ENCODE measurements at places on chromosomes 3 and 15.

DNA sequence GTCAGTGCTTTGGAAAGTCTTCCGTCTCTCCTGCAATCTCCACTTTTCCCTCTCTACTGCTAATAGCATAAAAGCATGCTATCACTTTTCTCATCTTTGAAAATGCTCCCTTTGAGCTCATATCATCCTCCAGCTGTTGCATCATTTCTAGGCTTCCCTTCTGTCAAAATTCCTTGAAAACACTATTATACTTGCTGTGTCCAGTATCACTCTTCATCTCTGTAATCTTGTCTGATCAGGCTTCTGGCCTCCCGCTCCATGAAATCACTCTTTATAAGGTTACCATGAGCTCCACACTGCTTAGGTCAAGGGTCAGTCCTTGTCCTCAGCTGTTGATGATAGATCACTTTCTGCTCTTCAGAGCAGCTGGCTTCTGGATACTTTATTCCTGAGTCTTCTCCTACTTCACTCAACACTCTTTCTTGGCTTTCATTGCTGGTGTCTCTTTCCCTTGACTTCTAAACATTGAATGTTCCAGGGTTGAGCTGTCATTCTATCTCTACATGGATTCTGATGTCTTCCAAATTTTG is 50.9 kb upstream of the SPTSSB start:
- DNase-seq, result no peak

DNA sequence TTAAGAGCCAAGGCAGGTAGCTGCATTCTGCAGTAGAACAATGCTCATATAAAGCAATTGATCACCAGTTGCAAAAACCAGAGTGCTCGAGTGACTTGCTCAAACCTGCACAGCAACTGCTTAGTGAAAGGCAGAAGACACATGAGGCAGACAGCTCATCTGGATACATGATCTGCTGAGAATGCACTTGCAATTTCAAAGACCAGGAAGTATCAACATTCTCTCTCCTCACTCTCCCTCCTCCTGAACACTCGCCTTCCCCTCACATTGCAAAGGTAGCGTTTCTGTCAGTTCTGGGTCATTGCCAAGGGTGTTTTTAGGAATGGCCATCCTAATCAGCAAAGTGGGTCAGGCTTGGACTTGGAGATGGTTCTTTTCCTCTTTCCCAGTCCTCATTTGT is 61.0 kb downstream of the BFSP2 start:
- DNase-seq, result no peak

DNA sequence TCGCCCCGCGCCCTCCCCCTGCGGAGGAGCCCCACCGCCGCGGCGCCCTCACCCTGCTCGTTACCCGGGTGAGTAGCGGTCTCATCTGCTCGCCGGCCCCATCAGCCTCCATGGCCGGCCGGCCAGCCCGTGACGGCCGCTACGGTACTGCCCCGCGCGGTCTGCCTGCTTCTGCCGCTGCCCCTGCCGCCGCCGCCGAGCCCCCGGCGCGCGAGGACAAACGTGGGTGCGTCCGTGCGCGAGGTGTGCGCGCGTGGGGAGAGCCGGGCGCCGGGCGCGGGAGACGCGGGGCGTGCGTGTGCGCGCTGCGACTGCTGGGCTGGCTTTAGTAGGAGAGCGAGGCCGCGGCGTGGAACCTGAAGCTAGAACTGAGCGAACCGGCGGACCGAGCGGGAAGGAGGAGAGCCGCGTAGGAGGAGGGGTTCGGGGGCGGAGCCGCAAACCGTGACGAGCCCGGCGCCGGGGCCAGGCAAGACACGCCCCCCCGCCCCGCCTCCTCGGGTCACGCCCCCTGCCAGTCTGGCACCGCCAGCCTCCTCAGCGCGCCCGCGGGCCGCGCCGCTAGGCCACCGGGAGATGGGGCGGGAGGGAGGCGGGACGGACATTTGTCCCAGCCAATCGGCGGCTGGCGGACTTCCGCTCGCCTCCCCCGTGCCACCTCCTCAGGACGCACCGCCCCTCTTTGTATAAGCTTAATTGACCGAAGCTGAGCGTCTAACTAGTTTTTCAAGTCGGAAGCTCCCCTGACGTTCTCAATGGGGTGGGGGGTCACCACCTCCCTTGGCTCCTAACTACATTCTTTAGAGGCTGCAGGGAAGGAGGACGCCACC is at the start of gene SLC4A7:
TSS of gene SLC4A7 (minus strand) at position 370 of the 830 bp plus-strand sequence. CDS start at position 112, 258 bp downstream.
- no peak for DNase-seq

DNA sequence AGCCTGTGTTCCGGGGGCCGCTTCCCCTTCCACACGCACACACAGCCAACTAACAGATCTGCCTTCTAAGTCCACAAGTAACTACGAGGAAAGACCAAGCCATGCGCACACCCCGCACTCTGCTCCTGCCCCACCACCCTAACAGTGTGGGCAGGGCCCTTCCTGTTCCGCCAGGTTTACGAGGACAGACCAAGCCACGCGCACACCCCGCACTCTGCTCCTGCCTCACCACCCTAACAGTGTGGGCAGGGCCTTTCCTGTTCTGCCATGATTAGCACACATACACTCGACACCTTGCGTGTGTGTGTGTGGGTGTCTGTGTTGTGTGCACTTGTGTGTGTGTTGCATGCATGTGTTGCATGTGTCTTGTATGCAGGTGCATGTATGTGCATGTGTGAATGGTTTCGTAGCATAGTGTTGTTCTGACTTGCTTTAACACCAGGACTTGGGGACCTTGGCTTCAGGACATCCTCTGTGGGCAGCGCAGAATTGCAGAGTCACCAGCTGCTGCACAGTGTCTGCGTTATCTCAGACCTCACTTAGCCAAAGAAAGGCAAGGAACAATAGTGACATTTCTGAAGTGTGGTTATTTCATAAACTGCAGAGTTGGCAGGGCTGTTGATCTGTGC is 114.4 kb downstream of the CHSY1 start:
- no peak for DNase-seq

- DNase-seq, result no peak
Observed at GRCh38 chr3:50340448-50341329, at the start of gene RASSF1. Gene RASSF1, minus strand, starts transcription at chr3:50340836. Its CDS starts 31 bp downstream, at chr3:50340805.

DNA sequence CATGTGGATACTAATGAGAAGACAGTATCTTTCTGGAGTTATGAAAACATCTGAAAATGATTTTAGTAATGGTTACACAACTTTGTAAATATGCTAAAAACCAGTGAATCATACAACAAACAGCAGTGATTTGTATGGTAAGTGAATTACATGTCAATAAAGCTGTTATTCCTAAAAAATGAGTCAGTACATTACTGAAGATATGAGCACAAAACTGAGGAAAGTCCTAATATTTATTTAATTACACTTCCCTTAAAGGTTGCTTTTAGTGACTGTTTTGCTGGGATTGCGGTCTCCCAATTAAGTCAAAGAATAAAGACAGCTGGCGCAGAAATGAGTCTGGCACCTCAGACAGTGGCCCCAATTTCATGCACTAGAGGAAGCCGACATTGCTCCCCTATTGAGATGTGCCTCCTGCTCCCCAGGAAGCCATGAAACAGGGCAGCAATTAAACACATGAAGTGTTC is 50.9 kb upstream of the FSIP1 start:
- DNase-seq, result no peak

- peak; percentile 59 for DNase-seq
Observed at GRCh38 chr3:170614214-170614966, 28.5 kb upstream of the SLC7A14 start.

- no peak for DNase-seq
Observed at GRCh38 chr15:85137489-85138168, 156.0 kb downstream of the PDE8A start.

- DNase-seq, result no peak
Observed at GRCh38 chr3:170307671-170308405, 49.7 kb upstream of the SKIL start.
